ENCODE measurements at places on chromosomes 7 and 10.

DNA sequence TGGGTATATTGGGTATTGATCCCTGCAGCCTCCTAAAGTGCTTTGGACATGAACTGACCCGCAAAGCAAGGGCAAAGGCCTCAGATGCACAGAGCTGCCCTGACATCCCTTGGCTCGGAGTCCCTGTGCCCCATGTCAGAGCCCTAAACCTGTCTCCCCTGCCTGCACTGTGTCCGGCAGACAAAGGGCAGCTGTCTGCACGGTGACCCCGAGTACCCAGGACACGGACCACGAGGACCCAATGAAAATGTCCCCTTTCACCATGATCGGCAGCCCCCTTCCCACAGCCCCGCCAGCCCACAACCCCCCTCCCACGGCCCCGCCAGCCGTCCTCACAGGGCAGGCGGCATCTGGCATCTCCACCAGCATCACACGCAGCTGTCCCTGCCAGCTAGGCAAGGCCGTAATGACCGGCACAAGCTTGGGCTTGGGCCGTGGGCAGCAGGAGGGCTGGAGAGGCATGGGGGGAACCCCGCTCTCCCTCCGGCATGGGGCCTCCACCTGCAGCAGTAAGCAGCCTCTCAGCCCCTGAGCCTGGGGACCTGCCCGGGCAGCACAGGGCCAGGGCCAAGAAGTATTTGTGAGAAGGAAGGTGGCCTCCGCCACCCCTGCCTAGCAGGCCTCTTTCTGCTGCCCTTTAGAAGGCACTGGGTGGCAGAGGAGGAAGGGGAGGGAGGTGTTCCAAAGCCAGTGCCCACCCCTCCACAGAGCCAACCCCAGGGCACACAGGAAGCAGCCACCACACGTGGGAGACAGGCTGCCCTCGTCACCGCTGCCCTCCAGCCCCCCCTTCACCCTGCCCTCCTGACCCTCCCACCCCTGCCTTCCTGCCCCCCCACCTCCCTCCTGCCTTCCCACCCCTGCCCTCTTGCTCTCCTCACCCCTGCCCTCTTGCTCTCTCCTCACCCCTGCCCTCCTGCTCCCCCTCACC lies 10.1 kb downstream of the NUDT1 start:
- DNase-seq, result no peak

GRCh38 chr7:144050093-144050492 lies 1.3 kb downstream of the OR2A5 start:
- no peak for DNase-seq

DNA sequence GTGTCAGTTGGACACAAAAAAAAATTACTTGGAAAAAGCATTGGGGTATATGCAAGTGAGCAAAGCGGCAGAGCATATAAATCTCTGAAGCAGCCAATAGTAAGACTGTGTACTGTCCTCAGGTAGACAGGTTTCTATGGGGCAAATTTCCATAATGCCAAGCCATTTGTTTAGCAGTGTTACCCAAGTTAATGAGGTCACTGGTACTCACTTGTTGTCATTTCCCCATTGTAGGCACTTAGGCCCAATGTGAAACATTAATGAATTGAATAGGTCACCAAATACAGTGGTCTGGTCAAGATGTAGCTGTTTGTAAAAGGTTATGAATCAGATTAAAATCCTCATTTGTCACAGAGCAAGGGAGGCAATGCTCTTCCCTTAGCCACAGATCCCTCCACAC lies 27.5 kb downstream of the HOXA1 start:
- no peak for DNase-seq

DNA sequence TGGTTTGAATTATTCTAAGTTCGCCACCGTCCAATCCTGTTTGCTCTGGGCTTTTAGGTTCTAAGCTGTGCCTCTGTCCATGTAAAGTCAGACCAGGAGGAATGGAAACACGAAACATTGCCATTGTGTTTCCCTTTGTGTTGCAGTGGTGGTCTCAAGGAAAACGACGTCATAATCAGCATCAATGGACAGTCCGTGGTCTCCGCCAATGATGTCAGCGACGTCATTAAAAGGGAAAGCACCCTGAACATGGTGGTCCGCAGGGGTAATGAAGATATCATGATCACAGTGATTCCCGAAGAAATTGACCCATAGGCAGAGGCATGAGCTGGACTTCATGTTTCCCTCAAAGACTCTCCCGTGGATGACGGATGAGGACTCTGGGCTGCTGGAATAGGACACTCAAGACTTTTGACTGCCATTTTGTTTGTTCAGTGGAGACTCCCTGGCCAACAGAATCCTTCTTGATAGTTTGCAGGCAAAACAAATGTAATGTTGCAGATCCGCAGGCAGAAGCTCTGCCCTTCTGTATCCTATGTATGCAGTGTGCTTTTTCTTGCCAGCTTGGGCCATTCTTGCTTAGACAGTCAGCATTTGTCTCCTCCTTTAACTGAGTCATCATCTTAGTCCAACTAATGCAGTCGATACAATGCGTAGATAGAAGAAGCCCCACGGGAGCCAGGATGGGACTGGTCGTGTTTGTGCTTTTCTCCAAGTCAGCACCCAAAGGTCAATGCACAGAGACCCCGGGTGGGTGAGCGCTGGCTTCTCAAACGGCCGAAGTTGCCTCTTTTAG lies 46.3 kb upstream of the DMBT1 start:
- DNase-seq, result no peak

DNA sequence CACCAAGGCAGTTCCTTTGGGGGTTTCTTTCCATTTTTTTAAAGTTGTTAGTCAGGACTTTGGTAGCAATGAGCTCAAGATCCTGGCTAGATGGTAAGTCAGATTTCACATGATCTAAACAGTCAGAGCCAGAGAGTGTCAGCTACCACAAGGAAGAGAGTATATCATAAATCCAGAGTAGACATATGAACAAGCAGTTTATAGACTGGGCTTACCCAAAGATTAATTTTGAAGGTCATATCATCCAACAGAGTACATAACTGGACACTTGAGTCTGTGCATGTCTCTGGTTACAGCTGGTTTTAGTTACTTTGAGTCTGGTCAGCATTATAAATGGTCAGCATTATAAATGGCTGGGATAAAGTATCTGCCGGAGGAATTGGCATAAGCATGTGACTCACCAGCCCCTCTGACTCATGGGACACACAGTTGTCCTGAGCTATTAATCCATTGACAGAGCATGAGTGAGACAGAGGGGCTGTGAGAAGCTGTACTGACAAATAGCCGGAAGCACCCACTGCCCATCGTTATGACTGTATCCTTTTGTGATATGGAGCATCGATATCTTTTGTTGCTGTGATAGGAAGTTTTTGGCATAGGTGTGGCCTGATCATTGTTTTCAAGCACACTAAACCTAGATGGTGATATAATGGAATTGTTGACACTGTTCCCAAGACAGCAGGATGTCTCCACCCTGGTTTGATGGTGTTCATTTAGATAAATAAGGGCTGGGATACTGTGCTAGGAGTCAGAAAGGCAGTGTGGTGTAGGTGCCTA lies 19.3 kb downstream of the PPP1R3C start:
- no peak for DNase-seq

- DNase-seq, result no peak
Measured at GRCh38 chr10:85194706-85195105, 866.3 kb downstream of the CCSER2 start.

DNA sequence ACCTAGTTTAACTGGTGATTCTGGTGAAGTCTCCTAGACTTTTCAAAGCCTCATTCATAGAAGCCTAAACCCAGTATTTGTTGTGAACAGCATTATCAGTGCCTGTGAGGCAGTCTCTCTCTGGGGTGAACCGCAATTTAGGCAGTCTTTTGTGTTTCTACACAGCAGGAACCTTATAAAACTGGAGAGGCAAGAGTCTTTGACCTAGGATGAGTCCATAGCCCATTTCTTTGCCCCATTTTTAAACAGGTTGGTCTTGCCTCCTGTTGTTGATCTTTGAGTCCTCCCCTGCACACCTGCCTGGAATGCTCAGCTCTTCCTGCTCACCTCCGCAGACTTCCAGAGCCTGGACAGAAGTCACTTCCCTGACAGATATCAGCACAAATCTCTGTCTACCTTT lies 51.2 kb upstream of the NRP1 start:
- no peak for DNase-seq

DNA sequence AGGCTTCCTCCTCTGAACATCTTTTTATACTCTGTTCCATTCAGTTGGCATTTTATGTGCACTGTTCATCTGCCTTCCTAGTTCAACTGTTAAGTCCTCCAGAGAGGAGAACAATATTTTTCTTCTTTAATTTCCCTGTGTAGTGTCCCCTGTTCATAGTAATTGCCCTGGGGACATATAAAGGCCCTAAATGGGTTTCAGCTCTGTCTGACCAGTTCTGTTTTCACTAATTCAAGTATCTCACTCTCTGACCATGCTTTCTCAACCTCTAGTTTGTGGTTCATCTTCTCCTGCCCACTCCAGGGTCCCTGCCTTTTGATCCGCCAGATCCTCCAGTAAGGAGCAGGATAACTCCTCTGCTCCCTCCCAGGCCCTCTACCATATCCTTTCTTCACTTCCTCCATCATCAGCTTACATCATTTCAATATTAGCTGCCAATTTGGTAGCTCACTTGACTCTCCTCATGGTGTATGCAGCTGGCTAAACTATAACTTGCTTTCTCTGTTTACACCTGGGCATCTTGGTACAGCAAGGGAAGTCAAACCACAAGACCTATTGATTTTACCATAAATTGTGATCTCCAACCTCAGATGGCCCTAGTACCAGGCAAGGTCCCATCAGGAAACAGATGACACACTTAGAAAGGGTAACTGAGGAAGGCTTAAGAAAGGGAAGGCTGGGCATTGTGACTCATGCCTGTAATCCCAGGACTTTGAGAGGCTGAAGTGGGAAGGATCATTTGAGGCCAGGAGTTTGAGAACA lies 17.7 kb upstream of the C10orf67 start:
- no peak for DNase-seq

DNA sequence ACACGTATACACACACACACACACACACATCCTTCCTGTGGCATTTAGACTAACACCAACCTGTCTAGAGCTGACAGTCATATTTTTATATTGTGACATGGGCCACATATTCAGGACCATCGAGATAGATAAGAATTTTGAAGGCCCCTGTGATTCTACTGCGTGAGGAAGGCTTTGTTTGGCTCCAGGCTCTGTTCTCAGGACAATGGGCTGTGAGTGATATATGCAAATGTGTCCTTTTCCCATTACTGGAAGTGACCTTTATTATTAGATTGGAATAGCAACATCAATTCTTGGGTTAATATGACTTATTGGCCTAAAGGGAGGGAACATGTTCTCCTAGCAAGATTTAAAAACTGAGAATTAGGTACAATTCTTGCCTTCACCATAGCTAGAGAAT lies 156.1 kb downstream of the SPAG6 start:
- no peak for DNase-seq

DNA sequence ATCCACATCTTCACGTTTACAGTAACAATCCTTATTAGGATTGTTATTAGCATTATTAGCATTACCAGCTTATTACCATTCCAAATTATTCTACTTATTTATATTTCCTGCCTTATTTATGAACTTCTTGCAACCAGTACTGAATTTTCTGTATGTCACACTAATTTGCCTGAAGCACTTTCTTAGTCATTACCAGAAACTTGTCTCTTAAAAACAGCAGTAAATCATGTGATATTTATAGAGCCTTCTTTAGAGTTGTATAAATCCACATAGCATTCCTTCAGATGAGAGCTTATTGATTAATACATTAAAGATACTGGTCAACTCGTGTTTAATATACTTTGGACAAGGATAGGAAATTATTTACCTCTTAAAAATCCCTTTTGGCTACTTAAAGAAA lies 618.6 kb downstream of the SUGCT start:
- DNase-seq, result no peak

GRCh38 chr10:82874671-82875070 lies 999.7 kb downstream of the NRG3 start:
- DNase-seq, result no peak

- no peak for DNase-seq
Measured at GRCh38 chr7:15461576-15461975, 100.2 kb downstream of the AGMO start.

DNA sequence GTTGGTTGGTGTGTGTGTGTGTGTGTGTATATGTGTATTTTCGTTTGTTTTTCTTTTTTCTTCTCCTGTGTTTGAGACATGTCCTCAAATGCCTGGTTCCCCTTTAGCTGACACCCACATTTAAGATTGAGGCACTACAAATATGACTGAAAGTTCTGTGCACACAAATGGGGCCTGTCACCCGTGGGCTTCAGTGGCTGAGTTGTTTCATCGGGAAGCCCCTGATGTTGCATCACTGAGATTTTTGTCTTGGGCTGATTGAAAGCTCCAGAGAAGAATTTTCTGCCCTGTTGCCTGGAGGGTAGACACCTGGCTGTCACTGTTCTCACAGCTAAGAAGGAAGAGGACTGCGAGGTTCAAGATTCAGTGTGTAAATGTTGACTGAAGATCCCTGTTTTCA lies 283.8 kb upstream of the C7orf33 start:
- no peak for DNase-seq

DNA sequence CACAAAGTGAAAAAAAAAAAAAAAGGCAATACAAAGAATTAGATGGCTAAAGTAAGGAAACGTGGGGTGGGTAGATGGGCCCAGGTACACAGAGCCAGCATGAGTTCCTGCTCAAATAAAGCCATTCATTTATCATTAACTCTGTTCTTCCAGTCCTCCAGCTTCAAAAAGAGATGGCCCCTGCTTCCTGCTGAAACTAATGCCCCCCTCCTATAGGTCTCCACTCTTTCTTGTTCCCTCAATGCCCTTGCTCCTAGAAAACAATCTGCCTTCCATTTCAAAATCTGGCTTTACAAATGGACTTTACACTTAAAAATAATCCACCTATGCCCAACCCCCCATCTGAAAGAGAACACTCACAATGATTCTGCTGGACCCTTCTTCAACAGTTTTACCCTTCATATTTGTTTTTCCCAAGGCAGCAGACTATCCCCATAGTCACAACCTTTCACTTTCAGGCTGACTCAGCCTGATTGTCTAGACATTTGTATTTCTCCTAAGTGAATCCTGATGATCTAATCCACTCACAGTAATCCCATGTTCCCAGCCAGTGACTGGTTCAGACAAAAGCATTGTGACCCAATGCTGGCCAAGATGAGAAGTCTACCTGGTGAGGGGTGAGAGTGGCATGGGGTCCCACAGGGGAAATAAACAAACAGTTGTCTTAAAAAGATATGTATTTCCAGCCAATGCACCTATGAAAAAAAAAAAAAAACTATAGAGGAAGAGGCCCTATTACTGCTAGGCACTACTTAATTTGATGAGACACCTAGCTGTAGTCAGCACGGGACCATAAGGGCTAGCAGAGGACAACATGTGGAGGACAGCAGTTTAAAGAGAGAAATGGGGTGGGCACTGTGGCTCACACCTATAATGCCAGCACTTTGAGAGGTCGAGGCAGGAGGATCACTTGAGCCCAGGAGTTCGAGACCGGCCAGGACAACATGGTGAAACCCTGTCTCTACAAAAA lies 74.6 kb upstream of the GRID1 start:
- no peak for DNase-seq

GRCh38 chr10:82814635-82815034 lies 939.6 kb downstream of the NRG3 start:
- DNase-seq, result no peak

GRCh38 chr7:21099432-21099831 lies 312.7 kb upstream of the SP8 start:
- no peak for DNase-seq

DNA sequence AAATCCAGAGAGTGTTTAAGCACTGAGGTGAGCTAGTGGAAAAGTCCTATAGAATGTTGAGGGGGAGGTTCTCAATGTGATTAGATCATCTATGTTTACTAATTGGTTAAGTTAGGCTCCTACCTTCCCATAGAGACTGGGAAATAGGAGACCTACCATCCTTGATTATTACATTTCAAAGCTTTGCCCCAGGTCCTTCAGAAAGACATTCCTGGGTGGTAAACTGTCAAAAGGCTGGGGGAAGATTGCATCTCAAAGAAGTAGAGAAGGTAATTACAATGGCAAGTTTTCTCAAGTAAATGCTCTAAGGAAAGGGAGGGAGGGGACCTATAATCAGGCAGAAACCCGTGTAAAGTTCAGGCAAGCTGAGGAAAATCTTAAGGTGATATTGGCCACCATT lies 247.8 kb upstream of the SMIM30 start:
- DNase-seq, result no peak
